ENCODE measurements at places on chromosomes 12 and 14.

DNA sequence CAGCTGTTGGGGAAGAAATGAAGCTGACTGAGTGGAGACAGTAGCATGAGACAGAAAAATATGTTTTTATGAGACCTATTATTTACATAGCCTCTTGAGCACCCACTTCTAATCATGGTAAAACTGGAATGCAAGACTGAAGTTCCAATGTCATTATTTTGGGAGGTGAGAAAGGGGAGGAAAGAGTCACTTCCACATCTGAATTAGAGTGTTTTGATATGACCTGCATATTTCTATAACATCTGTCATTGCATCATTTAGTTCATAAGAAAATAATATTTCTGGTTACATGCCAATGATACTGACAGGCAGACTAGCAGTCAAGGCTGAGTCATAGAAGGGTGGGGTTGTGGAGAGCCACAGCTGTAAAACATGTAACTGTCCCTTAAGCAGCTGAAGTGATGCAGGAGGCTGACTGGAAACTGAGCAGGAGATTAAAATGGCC lies 26.7 kb downstream of the NTN4 start:
- DNase-seq = no peak

- DNase-seq = no peak
Observed at GRCh38 chr14:58701156-58701555, 63.4 kb downstream of the DACT1 start.

GRCh38 chr12:57563358-57563757 lies 13.5 kb downstream of the KIF5A start:
- no peak for DNase-seq

GRCh38 chr12:110090266-110091135 lies 33.7 kb upstream of the IFT81 start:
- DNase-seq = no peak

DNA sequence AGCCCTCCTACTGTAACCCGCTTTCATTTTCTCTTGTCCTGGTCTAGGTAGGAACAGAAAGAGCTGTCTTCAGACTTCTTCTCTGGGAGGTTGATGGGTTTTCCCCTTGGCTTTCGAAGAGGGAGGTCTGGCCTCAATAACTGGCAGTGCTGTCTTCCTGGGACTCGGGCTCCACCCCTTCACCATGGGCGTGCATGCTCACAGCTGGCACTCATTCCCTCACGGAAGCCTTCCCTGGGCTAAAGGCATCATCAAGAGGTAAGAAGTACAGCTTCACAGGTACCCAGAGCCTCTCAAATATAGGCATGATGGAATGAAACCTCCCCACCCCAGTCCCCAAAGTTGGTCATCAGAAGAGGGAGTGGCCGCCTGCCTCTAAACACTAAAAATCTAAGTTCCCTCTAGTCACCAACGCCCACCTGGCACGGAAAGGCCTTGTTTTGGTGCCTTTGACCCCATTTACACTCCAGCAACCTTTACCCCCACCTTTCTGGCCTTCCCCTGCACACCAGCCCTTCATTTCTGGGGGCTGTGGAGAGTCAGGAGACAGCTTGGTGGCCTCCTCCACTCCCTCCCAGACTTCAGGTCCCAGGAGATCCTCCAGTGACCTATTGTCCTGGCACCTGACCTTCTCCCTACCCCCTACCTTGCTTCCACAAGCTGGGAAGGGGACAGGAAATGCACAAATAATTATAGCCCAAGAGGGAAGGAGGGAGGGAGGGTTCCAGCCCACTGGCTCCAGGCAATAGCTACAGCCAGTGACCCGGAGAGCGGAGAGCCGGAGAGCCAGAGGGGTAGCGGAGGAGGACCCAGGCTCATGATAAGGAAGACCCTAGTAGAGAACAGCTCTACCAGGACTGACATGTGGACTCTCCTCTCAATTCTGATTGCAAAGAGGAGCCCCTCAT lies 2.8 kb downstream of the RAPGEF3 start:
- no peak for DNase-seq

DNA sequence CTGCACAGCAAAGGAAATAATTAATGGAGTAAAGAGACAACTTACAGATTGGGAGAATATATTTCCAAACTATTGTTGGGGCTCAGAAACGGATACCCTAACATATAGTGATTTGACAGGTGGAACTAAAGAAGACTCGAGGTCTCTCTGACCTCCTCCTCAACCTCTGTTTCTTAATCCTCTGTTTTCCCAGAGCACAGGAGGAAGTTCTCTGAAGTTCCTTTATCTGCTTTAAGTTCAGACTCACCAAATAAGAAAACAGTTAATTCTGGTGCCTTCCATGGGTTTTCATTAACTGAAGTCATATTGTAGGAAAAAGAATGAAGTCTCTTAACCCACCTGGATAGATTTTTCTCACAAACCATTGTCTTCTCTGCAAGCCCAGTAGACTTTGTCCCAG lies 29.2 kb downstream of the CLEC2D start:
- DNase-seq = no peak

- no peak for DNase-seq
Observed at GRCh38 chr14:104200106-104200505, 61.7 kb downstream of the KIF26A start.

- DNase-seq = no peak
Observed at GRCh38 chr14:29217813-29218450, 451.3 kb downstream of the FOXG1 start.

DNA sequence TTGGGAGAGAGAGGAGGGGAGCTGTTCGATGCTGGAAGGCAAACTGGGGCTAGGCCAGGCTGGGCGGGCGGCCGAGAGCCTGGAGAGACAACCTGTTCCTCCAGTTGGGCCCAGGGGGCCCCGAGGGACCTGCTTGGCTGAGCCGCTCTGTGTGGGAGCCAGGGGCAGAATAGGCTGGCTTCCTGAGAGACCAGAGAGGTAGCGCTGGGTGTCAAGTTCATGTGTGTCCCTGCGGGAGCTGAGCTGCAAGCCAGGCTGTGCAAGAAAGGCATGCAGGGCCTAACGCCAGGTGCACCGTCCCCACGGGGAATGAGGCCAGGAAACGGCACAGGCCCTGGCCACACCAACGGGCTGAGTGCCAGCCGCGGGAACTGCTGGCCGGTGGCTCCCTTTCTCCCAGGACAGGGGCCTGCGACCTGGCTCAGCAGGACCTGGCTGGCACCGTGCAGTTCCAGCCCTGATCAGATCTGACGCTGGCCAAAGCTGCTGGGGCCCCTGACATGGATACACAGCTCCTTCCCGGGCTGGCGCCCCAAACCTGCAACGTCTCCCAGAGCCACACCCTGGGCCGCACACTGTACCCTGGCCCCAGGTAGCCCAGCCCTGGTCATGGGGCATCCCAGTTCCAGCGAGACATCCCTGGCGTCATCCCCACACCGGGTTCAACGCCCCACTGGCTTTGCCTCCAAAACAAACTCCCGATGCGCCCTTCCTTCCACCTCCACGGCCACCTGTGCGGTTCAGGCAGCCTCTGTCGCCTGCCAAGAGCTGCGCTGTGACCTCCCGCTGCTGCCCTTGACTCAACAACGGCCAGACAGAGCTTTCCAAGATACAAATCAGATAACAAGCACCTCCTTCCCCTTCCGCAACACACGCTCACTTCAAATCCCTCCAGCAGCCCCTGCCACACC lies 65.0 kb downstream of the RFLNA start:
- DNase-seq = no peak

GRCh38 chr12:53127169-53127568 lies 23.9 kb downstream of the SOAT2 start:
- no peak for DNase-seq

- no peak for DNase-seq
Observed at GRCh38 chr12:89706551-89706950, 2.1 kb downstream of the ATP2B1 start.

DNA sequence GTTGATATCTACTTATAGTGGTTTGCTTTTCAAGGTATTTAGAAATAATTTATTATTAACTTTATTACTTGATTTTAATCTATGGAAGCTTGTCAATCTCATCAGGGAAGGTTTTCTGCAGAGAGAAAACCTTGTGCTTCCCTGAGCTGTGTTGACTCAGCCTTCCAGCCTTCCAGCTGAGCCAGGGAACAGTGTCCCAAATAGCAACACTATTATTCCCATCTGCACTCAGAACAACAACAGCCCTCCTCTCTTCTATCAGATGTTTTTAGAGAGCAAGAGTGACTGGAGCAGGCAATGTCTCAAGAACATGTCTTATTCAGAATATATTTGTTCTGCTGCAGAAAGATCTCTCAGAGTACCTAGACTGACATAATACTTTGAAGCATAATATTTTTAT lies 389.9 kb upstream of the GARIN6 start:
- DNase-seq = no peak

DNA sequence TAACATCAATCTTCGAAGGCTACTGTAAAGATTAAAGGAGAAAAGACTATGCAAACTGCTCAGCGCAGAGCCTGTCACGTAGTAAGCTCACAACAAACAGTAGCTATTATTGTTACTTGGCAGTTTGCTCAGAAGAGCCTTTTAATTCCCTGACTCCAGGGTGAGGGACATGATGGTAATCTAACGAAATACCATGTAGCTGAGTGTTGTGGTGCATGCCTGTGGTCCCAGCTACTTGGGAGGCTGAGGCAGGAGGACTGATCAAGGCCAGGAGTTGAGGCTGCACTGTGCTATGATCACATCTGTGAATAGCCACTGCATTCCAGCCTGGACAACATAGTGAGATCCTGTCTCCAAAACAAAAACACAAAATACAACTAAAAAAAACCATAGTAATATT lies 22.8 kb downstream of the HEBP1 start:
- DNase-seq = no peak

DNA sequence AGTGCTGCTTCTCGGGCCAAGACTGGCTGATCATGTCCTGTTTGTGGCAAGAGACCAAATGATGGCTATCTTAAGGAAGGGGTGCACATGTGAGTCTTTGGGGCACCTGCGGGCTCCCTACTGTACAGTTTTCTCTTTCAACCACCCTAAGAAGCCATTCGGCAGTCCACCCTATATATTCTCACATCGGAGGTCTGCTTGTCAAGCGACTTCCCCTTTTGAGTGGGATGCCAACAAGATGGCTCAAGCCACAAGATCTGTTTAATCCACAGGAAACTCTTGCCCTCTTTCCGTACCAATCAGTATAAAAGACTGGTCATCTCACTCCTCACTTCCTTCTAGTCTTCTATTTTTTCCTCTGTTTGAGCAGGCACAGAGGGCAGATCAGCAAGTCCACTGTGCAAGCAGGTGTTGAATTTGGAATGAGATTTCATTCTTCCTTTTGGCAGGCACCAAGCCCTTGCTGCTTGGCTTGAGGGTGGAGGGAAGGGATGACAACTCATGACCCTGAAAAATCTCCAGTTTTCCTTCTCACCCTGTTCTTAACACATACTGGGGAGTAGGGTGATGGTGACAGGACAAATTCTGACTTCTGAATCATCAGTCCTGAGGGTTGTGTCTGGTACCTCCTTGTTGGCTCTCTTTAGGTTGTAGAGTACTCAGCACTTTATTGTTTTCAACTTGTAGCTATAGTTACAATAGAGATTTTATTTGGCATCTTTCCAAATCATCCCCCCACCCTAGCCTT lies 17.6 kb downstream of the LACRT start:
- no peak for DNase-seq

DNA sequence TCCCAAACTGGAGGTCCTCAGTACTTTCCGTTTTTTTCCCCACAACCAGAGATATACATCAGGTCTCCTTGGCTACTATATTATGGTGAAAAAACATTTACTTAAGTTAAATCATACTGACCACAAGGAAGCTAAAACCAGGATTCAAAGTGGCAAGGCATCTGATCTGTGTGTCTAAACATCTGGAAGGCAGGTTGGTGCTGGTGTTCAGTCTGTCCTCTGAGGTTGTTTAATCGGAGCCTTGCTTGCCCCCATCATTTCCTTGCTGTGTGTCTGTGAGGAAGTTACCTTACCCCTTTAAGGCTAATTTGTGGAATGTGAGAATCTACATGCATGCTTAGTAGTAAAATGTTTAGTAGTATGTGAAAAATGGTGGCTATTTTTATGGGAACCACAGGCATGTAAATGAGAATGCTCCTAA lies 75.6 kb downstream of the GALNT4 start:
- DNase-seq = no peak

DNA sequence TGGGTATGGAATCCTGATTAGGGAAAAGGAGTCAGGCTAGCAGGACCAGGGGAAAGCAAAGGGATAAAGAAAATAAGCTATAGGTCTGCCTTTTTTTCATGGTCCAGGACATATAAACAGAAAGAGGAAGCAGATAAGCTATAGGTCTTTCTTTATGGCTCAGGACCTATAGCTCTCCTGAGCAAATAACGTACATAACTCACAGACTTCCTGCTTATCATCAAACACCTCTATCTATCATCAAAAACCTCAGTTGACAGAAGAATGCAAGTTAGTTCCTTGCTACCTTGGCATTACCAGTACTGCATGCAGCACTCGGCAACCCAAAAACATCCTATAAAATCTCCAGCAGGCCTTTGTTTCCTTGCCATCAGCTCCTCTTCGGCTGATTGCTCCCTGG lies 238.7 kb upstream of the OR4E1 start:
- no peak for DNase-seq

DNA sequence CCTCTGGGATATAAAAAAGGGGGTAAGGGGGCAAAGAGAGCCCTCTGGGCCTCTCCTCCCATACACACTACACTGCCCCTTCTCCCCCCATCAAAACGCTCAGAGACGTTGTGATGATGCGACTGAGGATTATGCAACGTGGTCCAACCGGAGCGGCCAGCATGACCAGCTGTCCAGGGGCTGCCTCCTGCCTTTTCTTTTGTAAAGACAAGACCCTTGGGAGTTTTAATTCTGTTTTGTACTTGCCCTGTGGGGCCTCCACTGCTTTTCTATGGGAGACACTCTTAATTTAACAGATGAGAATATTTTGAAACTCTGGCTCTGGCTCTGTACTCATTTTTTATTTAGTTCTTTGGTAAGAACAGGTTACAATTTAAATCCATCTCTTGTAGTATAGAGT lies 7.2 kb downstream of the MBD6 start:
- no peak for DNase-seq

DNA sequence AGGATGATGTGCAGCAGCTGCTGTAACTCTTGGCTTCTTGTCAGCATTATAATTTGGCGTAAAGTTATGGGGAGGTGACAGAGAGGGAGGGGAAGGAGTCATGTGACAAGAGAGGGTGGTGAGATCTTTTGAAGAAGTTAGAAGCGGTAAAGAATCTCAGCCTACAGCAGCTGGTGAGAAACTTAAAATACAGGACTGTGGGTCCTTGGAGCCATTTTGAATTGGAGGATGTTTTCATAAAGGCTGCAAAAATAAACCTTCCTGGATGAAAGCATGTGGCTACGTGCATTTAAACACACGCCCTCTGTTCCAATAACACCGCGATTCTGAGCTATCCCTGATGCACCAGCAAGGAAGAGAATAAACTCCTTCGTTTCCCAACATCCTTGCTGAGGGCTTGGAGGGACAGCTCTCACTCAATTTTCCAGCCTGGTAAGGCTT lies 133.7 kb downstream of the TMEM30B start:
- DNase-seq = no peak
